ENCODE measurements at places on chromosomes 16 and 17. TPM values are rescaled to one million over a fixed set of nuclear protein-coding genes. Genes with fewer than 3 reads are reported as not detected.
A peak's percentile ranks its signal among the peaks of the same experiment; 100 is the strongest.

- H3K36me3 ChIP-seq, result no peaks in the 10 kb centered on the region
- peak overlapping the region; percentile 56 for H3K4me3 ChIP-seq
- H3K4me1 ChIP-seq, result peaks cover 15% of the 10 kb centered on the region
- H3K27me3 ChIP-seq, result peaks cover 61% of the 10 kb centered on the region
- peak; percentile 29 for DNase-seq
- peak overlapping the region; percentile 73 for H3K27ac ChIP-seq
These were observed 985 bp upstream of the FZD2 start for GRCh38 chr17:44556166-44556831.

GRCh38 chr17:75518201-75518600, 1.9 kb downstream of the TSEN54 start:
- DNase-seq, result no peak
- H3K36me3 ChIP-seq, result peaks cover 28% of the 10 kb centered on the region
- H3K27ac ChIP-seq, result peak overlapping the region; percentile 72
- no peak overlapping the region for H3K4me3 ChIP-seq
- peaks cover 9% of the 10 kb centered on the region for H3K27me3 ChIP-seq

- H3K27me3 ChIP-seq, result no peaks in the 10 kb centered on the region
- no peak for DNase-seq
- no peaks in the 10 kb centered on the region for H3K4me1 ChIP-seq
- H3K27ac ChIP-seq, result no peak overlapping the region
- H3K36me3 ChIP-seq, result peaks cover 45% of the 10 kb centered on the region
- no peak overlapping the region for H3K4me3 ChIP-seq
These were observed 20.4 kb downstream of the ACSM3 start for GRCh38 chr16:20784204-20784603.

DNA sequence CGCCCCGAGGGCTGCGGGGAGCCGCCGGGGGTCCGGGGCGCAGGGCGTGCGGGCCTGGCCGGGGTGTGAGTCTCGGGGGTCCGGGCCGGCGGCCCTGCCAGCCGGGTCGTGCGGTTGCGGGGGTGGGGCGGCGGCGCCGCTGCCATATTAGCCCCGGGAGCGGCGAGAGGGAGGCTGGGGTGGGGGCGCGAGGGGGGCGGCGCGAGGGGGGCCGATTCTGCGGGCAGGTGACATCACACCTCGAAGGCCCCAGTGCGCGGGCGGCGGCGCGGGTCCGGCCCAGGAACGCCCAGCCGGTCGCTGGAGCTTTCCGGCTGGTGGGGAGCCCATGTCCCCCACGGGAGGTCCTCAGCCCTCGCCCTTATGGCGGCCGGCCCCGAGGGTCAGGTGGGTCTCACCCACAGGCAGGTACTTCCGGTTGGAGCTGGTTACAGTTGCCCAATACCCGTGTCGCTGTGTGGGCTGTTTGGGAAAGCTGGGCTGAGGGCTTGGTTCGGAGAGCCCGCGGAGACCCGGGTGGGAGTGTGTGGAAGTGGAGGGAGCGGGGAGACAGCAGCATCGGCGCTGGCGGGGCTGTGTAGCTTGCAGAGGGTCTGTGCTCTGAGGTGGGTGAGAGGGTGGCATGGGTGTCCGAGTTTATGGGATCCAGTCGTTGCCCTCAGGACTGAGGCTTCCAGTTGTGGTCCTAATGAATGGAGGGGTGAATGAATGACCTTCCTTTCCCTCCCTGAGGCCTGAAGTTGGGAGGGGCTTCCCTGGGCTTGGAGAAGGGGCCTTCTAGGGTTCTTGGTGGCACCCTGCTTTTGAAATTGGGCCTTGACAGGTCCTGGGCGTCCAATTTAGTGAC, 804 bp downstream of the ATP6V0C start:
- DNase-seq, result peak; percentile 78
- no peaks in the 10 kb centered on the region for H3K36me3 ChIP-seq
- H3K27ac ChIP-seq, result peak overlapping the region; percentile 99
- peaks cover 82% of the 10 kb centered on the region for H3K4me1 ChIP-seq
- peak overlapping the region; percentile 92 for H3K4me3 ChIP-seq

GRCh38 chr17:76957678-76958464, 89.7 kb downstream of the MGAT5B start:
- H3K36me3 ChIP-seq, result no peaks in the 10 kb centered on the region
- H3K4me1 ChIP-seq, result no peaks in the 10 kb centered on the region
- no peak overlapping the region for H3K4me3 ChIP-seq
- H3K27me3 ChIP-seq, result peaks cover 47% of the 10 kb centered on the region
- DNase-seq, result peak; percentile 62

DNA sequence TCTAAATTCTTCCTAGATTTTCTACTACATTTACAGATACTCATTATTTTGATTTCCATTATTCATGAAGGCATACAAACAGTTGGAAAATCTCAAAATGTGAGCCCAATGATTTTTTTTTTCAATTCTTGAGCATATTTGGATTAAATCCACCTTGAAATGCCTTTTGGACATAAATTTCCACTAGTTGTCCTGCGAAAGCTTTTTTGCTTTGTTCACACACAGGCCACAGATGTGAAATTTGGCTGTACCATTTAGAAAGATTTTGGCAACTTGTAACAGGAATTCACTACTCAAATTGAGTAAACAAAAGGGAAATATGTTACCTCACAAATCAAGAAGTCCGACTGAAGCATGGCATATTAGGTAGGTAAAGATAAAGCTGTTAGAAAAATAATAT, 1631.0 kb downstream of the CDH8 start:
- no peak for DNase-seq
- H3K27ac ChIP-seq, result no peak overlapping the region
- no peaks in the 10 kb centered on the region for H3K27me3 ChIP-seq

SOST gene
- total RNA-seq, result not detected

- H3K4me1 ChIP-seq, result no peaks in the 10 kb centered on the region
- H3K36me3 ChIP-seq, result peaks cover 71% of the 10 kb centered on the region
- no peak overlapping the region for H3K4me3 ChIP-seq
- no peak overlapping the region for H3K27ac ChIP-seq
These were observed 4.3 kb upstream of the HSF5 start for GRCh38 chr17:58492238-58493121.

RNF166 gene
- total RNA-seq, result 14.6 TPM

MSLN gene
- not detected for total RNA-seq

DNA sequence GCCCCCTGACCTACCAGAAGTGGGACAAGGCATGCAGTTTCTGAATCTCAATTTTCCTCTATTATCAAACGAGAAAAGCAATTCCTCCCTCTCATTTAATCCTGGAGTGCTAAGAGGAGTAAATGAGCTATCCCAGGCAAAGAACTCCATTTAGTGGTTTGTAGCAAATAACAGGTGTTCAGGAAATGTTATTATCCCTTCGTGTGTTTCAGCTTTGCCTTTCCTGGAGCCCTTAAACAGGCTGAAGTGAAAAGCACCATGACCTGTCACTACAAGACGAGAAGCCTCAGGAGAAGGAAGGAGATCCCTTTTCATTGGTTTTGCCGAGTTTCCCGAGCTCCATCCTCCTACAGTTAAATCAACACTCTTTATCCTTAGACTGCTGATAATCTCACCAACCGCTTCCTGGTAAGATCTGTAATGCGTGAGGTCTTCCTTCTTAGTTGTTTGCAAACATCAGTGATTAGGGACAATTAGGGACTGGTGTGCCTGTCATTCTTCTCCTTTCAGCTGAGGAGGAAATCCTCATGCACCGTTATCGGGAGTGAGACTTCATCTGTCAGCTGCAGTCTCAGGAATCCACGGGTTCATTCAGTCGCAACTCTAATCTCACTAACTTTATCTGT, 30.8 kb upstream of the MYOCD start:
- H3K27me3 ChIP-seq, result no peaks in the 10 kb centered on the region
- H3K36me3 ChIP-seq, result no peaks in the 10 kb centered on the region
- H3K4me3 ChIP-seq, result no peak overlapping the region
- no peak for DNase-seq
- no peak overlapping the region for H3K27ac ChIP-seq

CDT1 gene
- 8.7 TPM for total RNA-seq

DNA sequence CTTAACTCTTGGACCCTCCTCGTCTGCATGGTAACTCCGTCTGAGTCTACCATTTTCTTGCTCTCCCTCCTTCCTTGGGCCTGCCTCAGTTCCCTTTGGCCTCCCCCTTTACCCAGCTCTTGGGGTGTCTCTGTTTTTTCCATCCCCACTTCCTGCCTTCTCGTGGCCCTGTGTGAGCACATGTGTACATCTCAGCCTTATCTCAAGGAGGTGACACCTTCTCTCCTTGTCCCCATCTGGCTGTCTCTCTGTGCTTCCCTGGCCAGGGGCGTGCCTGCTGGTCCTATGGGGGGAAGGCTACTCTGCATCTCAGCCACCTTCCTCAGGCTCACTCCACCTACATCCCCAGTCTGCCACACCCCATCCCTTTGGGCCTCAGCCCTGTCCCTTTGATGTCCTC, 6.6 kb downstream of the CTF1 start:
- no peaks in the 10 kb centered on the region for H3K27me3 ChIP-seq
- H3K4me1 ChIP-seq, result peaks cover 47% of the 10 kb centered on the region

SHBG gene
- 1.2 TPM for total RNA-seq

GRCh38 chr16:9395958-9396359, 304.5 kb downstream of the HAPSTR1 start:
- H3K27ac ChIP-seq, result no peak overlapping the region
- peak; percentile 32 for DNase-seq
- no peaks in the 10 kb centered on the region for H3K27me3 ChIP-seq
- no peak overlapping the region for H3K4me3 ChIP-seq
- H3K36me3 ChIP-seq, result no peaks in the 10 kb centered on the region

PPY gene
- total RNA-seq, result not detected

DNA sequence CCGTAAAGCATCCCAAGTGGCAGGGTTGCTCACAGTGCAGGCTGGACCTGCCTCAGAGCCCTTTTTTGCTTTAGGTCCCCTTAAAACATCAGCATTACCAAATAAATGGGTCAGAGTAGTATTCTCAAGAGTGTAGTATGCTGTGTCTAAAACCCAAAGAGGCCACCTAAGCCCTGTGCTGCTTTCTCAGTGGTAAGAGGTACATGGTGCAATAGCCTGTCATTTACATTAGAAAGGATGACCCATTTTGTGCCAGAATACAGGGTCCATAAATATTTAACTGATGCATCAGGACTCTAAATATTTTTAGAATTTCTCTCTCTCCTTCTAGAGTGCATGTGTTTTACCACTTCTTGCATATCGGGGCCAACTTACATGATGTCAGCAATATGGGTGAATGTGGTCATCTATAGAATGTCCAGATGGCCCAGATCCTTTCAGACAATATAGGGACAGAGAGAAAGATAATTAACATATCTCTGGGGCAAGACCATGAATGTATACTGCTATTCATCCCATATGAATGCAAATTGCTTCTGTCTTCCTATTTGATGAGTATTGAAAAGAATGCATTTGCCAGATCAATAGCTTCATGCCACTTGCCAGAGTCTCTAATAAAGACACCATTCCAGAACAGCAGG, 329.2 kb downstream of the PMP22 start:
- no peak for DNase-seq
- H3K27me3 ChIP-seq, result no peaks in the 10 kb centered on the region
- H3K36me3 ChIP-seq, result no peaks in the 10 kb centered on the region
- no peaks in the 10 kb centered on the region for H3K4me1 ChIP-seq
- no peak overlapping the region for H3K27ac ChIP-seq

MAZ gene
- total RNA-seq, result 11.7 TPM

DNA sequence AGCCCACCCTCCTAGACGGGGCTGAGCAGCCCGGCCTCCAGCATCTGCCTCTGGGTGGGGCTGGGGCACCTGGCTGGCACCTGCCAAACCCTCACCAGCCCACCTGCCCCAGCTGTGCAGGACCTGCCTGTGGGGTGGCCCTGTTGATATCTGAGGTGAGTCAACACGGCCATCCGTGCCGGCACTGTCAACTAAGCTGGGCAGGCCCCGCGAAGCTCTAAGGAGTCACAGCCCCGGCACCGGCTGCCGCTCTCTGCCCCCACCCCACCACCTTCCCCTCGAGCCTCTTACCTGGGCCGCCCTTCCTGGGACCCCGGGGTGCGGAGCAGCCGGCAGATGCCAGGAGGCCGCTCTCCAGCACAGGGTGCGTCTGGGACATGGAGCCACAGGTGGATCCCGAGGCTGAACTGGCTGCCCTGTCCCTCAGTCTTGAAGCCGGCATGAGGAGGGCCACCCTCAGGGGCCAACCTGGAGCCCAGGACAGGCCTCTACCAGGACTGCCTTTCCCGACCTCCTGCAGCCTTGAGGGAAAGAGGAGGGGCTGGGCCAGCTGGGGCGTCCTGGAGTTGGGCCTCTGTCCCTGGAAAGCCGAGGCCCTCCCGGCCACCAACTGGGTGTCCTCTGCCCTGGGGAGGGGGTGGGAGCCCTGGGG, 515 bp downstream of the CBFA2T3 start:
- peak overlapping the region; percentile 53 for H3K27ac ChIP-seq
- H3K27me3 ChIP-seq, result peaks cover 81% of the 10 kb centered on the region

TNFRSF17 gene
- total RNA-seq, result 7.4 TPM

HCRT gene
- total RNA-seq, result not detected

DNA sequence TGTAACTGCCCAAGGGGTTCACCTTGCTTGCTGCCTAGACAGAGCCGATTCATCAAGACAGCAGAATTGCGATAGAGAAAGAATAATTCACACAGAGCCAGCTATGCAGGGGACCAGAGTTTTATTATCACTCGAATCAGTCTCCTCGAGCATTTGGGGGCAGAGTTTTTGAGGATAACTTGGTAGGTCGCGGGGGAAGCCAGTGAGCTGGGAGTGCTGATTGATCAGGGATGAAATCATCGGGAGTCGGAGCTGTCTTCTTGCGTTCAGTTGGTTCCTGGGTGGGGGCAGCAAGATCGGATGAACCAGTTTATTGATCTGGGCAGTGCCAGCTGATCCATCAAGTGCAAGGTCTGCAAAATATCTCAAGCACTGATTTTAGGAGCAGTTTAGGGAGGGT, 9.1 kb downstream of the ITGAM start:
- DNase-seq, result no peak
- H3K27me3 ChIP-seq, result peaks cover 6% of the 10 kb centered on the region
- H3K4me1 ChIP-seq, result peaks cover 15% of the 10 kb centered on the region
- no peak overlapping the region for H3K4me3 ChIP-seq
- no peak overlapping the region for H3K27ac ChIP-seq

DNA sequence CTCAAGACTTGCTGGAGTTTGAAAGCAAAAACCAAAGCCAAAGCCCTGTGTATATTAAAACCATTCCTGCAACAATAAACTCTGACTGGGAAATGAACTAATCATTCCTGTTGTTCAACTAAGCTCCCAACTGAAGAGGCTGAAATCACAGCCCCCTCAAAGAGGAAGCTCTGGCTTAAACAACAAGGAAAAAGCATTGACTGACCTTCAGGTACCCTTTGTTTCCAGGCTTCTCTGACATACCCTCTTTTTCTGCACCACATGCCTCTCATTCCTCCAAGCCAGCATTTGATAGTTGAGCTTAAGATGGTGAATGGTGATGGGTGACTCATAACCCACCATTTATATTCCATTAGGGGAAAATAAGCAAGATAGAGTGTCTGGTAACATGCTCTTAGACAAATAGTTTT, 470.9 kb upstream of the SOX9 start:
- no peaks in the 10 kb centered on the region for H3K36me3 ChIP-seq
- no peak overlapping the region for H3K27ac ChIP-seq
- no peaks in the 10 kb centered on the region for H3K27me3 ChIP-seq
- no peaks in the 10 kb centered on the region for H3K4me1 ChIP-seq
- no peak overlapping the region for H3K4me3 ChIP-seq

GRCh38 chr17:80111702-80112470, 10.5 kb downstream of the GAA start:
- H3K36me3 ChIP-seq, result no peaks in the 10 kb centered on the region
- no peak overlapping the region for H3K27ac ChIP-seq
- no peaks in the 10 kb centered on the region for H3K4me1 ChIP-seq
- DNase-seq, result peak; percentile 17
- no peaks in the 10 kb centered on the region for H3K27me3 ChIP-seq

C17orf78 gene
- total RNA-seq, result not detected

SEZ6 gene
- not detected for total RNA-seq

GRCh38 chr16:82924075-82924854, 297.5 kb downstream of the CDH13 start:
- no peaks in the 10 kb centered on the region for H3K36me3 ChIP-seq
- no peaks in the 10 kb centered on the region for H3K4me1 ChIP-seq
- H3K27ac ChIP-seq, result no peak overlapping the region
- H3K27me3 ChIP-seq, result no peaks in the 10 kb centered on the region
- DNase-seq, result no peak

All from stomach (tissue), 19 donors.